ENCODE measurements at places on chromosomes 7 and 10.
A peak's percentile ranks its signal among the peaks of the same experiment; 100 is the strongest.

GRCh38 chr10:89269433-89270152, 18.0 kb upstream of the LIPA start:
- no peak for DNase-seq

DNA sequence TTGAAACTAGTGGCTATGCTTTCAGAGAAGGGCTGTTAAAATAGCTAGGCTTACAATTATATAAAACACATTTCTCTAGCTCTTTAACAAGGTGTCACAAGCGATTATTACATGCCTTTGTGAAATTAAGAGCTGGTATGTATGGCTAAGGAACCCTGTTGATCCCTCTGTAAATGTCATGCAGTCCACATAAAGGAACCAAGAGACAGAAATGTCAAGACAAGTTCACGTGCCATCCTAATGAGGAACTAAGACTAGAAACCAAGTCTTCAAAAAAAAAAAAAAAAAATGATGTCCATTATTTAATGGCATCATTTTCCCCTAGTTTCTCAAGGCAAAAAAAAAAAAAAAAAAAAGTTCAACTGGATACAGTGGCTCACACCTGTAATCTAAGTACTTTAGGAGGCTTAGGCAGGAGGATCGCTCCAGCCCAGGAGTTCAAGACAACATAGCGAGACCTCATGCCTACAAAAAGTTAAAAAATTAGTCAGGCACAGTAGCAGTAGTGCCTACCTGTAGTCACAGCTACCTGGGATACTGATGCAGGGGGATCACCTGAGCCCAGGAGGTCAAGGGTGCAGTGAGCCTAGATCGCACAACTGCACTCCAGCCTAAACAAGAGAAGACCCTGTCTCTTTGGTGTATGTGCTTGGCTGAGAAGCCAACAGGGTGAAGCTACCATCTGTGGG, 63.4 kb downstream of the SRPK2 start:
- DNase-seq, result no peak

GRCh38 chr7:50655020-50655419, 89.8 kb upstream of the DDC start:
- DNase-seq, result no peak

GRCh38 chr7:87517136-87517815, 41.8 kb upstream of the ABCB4 start:
- no peak for DNase-seq

GRCh38 chr10:58993480-58994221, 182.8 kb upstream of the PHYHIPL start:
- no peak for DNase-seq

GRCh38 chr7:20698469-20698868, 83.0 kb downstream of the ABCB5 start:
- no peak for DNase-seq

DNA sequence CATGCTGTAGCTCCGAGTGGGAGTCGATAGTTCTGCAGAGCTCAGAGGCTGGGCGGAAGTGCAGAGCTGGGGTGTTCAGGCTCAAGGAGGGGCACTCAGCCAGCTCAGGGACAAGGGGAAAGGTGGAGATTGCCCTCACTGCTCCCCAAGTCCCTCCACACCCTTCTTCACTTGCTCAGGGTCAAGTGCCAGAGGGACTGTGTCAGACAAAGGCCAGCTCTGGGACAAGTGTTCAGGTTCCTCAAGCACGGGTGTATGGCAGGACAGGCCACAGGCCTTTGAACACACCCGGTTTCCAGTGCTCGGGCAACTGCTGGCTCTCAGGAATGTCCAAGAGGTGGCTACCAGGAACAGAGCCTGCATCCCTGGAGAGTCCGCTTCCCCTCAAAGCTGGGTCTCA, 293.0 kb upstream of the PODXL start:
- no peak for DNase-seq

DNA sequence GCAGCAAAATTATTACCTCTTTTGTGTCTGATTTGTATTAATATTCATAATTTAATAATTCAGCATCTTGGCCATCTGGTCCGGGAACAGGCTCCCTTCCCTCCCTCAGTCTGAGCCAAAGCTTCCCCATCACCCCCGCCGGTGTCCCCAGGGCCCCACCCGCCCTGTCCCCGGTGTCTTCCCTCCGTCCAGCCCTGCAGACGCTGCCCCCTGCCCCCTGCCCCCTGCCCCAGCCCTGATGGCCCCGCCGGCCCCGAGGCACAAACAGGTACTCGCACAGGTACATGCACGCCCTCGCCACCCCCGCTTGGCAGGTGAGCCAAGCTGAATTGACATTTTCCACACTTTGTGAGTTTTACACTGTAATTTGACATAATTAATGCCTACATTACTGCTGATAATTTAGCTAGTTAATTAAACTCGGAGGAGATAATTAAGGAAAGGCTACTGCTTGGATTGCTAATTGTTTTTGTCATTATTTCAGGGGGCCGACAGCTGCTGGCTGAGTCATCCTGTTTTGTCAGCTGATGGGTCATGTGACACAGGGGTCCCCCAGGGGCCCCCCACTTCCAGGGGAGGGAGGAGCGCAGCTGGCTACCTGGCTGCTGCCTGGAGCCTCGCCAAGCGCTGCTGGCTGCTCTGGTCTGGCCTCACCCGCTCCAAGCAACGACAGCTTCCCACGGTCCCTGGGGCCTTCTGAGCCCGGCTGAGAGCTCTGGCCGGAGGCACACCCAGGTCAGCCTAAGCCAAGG, 36.6 kb downstream of the MICALL2 start:
- DNase-seq, result peak; percentile 83

DNA sequence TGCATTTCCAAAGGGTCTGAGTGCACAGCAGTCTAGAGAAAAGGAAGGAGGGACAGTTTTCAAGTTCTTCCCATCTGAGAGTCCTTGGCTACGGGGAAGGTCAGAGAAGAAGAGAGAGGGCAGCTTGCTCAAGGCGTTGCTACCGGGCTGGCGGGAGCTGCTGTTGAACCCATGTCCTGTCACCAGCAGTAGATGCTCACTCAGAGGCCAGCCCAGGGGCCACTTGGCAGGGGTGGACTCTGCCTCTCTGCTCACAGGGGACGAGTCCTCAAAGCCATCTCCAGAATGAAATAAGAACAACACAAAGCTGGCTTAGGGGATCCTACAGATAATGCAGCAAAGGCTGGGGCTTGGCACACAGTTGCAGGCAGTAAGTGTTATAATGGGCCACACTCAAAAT, 231.5 kb downstream of the TNS3 start:
- no peak for DNase-seq

DNA sequence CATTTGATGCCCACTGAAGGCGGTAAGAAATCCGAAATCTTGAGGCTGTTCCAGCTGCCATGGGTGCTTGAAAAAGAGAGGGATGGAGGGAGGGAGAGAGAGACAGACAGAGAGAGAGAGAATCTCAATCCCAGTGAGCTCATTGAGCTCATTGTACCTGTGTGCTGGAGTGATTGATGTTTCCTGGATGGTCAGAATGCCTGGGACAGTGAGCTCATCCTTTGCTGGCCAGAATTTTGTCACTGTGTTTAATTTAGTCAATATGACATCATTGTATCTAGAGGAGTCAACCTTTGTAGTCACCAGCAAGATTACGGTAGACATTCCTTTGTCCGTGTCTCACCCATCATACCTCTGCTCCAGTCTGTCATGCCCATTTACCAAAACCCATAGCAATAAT, 625.4 kb upstream of the POM121L12 start:
- DNase-seq, result no peak

- DNase-seq, result no peak
Observed at GRCh38 chr7:65820287-65820950, 52.5 kb upstream of the VKORC1L1 start.

GRCh38 chr10:13720699-13721098, 133.9 kb downstream of the PRPF18 start:
- no peak for DNase-seq

DNA sequence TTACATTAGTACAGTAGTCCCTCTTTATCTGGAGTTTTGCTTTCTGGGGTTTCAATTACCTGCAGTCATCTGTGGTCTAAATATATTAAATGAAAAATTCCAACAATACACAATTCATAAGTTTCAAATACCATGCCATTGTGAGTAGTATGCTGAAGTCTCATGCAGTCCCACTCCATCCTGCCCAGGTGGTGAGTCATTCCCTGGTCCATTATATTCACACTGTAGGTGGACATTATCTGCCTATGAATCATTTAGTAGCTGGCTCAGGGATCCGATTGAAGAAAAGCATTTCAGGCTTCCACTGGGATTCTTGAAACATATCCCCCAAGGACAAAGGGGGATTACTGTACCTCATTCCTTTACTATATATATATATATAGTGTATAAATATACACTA, 298.2 kb upstream of the GALNT17 start:
- DNase-seq, result no peak

DNA sequence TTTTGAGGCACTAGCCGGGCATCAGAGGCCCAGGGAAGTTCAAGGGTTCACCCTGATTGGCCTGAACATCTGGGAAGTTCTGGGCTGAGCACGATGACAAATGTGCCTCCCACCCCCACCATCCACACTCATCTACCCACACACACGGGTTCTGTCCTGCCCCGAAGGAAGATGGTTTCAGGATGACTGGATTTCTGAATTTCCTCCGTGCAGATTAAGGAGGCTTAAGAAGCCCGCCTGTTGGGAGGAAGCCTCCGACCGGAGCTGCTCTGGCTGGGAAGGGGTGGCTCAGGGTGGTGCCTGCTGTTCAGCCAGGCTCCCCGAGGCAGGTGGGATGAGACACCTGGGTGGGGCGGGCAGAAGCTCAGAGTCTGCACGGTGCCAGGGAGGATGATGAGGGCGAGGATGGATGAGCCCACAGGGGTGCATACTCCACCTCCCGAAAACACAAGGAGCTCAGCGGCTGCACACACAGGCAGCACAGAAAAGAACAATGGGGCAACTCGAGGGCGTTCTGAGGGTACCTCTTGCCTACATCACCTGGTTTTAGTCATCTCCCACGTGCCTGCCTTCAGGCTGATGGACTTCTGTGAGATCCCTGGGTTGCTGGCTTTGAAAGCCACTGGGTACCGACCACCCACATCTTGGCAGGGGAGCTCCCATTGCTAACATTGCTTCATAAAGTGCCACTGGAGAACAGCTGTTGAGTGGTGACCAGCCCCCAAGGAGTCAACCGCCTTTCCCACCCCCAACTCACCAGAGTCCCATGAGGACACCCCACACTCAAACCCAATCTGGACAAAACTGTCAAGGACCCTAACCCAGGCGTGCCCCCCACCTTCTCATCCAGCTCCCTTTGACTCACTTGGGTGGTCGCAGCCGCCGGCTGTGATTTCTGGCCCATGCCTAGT, 41.2 kb downstream of the CALML3 start:
- no peak for DNase-seq

DNA sequence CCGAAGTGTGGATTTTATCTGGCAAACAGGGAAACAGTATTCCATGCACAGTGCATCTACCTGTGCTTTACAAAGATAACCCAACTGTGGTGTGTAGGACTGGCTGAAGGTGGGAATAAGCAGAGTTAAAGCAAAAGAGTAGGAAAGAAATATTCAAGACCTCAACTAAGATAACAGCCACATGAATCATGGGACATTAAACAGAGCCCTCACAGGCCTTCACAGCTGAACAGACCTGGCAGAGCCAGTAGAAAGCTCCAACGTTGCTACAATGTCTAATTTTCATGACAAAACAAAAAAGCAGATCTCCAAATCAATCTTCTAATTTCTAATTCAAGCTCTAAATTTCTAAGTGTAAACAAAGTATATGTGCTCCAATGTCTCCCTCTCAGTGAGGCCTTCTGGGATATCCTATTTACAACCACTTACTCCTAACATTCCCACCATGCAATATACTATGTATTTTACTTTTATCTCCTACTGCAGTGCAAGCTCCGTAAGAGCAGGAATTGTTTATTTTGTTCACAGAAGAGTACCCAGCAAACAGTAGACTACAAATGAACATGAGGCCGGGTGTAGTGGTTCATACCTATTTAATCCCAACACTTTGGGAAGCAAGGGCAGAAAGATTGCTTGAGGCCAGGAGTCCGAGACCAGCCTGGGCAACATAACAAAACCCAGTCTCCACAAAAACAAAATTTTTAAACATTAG, 63.5 kb downstream of the UBE2H start:
- peak; percentile 24 for DNase-seq

DNA sequence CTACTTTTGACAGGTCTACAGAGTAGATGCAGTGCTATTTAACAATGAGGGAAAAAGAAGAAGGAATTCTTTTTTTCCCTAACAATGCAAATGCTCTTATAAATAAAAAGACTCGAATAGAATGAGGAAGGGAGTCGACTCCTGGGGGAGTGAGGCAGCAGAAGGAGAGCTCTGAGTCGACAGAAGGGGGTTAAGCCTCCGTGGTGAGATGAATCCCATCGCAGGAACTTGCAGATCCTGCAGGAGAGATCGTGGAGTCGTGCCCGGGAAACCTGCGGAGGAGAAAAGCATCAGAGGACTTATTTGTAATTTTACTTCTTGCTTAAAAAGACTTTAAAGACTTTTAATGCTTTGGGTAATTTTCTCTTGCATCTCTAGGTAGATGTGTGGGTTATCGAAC, 17.4 kb downstream of the ITIH2 start:
- no peak for DNase-seq

- DNase-seq, result no peak
Observed at GRCh38 chr10:98100476-98100875, 34.0 kb upstream of the R3HCC1L start.

- DNase-seq, result no peak
Observed at GRCh38 chr10:25068152-25069058, 52.0 kb downstream of the THNSL1 start.

GRCh38 chr7:27187475-27188385, 2.7 kb upstream of the HOXA11 start:
- DNase-seq, result no peak

GRCh38 chr10:131702531-131703356, 198.1 kb upstream of the PPP2R2D start:
- DNase-seq, result no peak

GRCh38 chr7:20722941-20723340, 63.7 kb downstream of the SP8 start:
- no peak for DNase-seq

DNA sequence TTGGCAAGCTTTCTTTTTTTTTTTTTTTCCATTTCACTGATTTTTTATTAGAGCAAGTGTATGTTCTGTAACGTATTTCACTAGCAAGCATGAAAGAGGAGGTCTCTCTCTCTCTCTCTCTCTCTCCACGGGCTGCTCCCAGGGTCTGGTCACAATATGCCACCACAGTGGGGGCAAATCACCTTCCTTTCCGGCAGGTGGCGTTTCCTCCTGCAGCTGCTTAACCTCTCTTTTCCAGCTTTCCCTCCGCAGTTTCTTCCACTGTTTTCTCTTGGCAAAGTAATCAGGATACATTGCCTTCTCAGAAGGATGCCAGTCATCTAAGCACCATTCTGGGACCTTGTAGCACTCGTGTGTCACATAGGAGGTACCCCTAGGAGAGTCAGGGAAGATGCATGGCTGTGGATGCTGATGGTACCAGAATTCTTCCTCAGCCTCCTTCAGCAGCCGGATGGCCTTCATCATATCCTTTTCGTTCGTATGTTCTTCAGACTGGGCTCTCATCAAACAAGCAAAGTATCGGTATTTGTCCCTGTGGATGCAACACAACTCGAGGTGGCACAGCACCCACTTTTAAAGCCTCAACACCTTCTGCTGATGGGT, 197.3 kb upstream of the PODXL start:
- DNase-seq, result no peak

GRCh38 chr7:154917808-154918160, 85.1 kb downstream of the PAXIP1 start:
- no peak for DNase-seq

GRCh38 chr7:26265065-26265464, 26.6 kb upstream of the SNX10 start:
- no peak for DNase-seq
